ENCODE measurements at places on chromosomes 6 and 20.
A peak's percentile ranks its signal among the peaks of the same experiment; 100 is the strongest.

- DNase-seq: no peak
Measured at GRCh38 chr20:63117661-63118302, 98.1 kb downstream of the YTHDF1 start.

DNA sequence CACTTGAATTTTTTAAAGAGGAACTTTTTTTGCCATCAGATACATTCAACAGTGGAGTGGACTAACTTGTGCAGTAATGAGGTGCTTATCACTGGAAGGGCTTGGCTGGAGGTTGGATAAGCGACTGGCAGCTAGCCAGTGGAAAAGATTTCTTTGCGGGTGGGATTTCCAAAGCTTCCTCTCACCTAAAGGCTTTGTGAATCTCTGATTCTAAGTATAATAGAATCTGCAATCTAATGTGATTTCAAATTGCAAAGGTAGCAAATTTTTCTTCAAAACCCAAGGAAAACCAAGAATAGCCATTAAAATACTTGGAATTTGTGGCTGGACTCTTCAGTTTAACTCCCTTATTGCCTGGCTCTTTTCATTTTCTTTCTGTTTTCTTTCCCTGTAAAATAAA, 460.4 kb upstream of the MARCKS start:
- DNase-seq: no peak

DNA sequence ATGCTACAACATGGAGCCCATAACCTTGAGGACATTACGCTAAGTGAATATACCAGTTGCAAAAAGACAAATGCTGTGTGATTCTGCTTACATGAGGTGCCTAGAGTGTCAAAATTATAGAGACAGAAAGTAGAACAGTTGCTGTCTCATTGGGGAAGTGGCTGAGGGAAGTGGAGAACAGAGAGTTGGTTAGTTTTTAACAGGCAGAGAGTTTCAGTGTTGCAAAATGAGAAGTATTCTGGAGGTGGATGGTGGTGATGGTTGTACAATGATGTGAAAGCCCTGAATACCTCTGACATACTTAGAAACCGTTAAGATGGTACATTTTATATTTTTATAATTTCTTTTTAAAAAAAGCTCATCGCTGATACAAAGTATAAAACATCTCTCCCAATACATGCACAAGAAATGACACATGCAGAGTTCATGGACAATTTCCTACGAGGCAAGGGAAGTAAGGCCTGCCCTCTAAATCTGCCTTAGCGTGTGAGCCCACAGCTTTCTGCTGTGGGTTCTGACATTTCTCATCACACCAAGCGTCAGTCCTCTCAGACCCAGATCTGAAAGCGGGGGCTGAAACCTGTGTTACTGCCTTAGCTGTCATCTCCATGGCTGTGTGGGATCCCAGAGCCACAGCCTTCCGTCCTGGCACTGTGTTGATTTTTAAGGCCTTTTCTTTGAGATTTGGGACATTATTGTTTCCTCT, 126.0 kb downstream of the RNASET2 start:
- DNase-seq: no peak

DNA sequence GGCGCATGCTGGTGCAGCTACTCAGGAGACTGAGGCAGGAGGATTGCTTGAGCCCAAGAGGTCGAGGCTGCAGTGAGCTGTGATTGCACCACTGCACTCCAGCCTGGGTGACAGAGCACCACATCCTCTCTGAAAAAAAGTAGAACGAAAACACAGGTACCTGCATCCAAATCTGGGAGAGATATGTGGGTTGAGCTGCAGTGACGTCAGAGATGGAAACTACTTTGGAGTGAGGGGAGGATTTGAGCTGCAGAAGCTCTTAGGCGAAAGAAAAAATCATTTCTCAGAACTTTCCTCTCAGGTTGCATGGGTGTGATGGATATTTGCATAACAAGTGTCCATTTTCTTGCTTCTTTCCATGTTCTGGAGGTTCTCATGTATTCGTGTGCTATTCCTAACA, 4.0 kb upstream of the TULP1 start:
- no peak for DNase-seq

- DNase-seq: no peak
Measured at GRCh38 chr20:49619113-49620048, 51.4 kb upstream of the PTGIS start.

DNA sequence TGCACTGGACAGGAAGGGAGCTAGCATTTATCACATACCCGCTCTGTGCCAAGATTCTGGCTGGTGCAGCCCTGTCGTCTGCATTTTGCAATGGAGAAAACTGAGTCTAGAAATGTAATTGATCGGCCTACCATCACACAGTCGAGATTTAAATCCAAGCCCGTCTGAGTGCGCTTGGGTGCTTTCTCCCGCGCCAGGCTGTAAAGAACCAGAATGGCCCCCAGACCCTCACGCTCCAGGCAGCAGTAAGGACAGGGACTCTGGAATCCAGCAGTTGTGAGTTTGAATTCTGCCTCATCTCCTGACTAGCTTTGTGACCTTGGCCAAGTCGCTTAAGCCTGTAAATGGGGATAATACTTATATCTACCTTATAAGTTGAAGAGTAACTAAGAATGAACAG, 10.8 kb downstream of the DYNLRB1 start:
- no peak for DNase-seq

DNA sequence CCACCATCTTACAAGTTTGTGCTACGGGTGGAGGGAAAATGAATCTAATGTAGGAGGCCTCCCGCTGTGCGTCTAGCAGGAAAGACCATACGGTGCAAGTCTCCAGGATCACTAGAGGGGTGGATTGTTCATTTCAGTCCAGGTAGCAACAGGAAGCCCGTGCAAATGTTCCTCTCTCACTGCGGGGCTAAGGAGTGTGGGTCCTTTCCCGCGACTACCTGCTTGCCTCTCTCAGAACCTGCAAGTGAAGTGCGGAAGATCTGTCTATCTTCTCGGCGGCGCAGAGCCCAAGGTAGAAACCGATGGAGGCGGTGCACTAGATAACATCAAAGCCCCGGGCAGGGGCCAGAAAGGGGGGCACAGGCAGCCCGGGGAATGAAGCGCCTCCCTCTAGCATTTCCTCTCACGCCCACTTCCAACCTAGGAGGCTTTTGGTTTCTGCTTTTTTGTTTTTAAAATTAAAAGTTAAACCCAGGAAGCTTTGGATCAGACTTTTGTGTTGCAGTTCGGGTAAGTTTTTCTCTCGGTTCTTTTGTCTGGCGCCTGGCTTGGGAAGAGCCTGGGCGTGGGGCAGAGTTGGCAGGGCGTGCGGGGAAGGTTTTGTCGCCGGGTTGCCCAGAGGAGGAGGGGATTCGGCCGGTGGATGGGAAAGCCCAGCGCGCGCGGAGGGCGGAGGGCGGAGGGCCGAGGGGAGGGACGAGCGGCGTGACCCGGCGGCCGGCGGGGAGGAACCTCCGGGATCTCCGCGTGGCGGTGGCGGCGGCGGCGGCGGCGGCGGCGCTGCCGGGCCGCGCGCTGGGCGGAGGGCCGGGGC, 3.5 kb upstream of the HIVEP1 start:
- DNase-seq: peak; percentile 58

GRCh38 chr6:105459049-105459448, 56.2 kb upstream of the PREP start:
- no peak for DNase-seq

DNA sequence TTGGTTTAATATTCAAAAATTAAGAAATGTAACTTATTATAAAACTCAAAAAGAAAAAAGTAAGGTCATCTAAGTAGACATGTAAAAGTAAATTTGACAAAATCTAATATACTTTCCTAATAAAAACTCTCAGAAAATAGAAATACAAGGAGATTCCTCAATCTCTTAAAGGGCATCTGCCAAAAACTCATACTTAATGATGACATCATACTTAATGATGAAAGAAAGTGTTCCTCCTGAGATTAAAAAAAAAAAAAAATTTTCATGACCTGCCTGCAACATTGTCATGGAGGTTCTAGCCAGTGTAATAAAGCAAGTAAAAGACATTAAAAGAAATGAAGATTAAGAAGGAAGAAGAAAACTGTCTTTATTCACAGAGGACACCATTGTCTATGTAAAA, 325.7 kb upstream of the BTBD3 start:
- no peak for DNase-seq

GRCh38 chr6:41098366-41098765, 25.6 kb downstream of the NFYA start:
- DNase-seq: no peak

- DNase-seq: no peak
Measured at GRCh38 chr20:5552154-5552553, 198.0 kb upstream of the SHLD1 start.

DNA sequence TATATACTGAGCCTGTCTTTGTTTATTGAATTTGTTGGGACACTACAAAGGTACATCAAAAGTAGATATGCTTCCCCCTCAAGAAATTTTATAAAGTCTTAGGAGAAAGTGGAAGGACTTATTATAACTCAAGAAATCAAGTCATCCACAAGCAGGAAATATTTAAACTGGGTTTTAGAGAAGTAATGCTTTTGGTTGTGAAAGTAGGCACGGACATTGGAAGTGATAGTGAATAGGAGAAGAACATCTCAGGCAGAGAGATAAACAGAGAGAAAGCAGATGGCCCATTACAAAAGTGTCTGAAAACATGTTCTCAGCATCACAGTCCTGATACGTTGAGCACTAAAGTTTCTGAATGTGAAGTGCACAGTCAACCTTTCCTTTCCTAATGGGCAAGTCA, 415.6 kb upstream of the RNF217 start:
- DNase-seq: no peak

DNA sequence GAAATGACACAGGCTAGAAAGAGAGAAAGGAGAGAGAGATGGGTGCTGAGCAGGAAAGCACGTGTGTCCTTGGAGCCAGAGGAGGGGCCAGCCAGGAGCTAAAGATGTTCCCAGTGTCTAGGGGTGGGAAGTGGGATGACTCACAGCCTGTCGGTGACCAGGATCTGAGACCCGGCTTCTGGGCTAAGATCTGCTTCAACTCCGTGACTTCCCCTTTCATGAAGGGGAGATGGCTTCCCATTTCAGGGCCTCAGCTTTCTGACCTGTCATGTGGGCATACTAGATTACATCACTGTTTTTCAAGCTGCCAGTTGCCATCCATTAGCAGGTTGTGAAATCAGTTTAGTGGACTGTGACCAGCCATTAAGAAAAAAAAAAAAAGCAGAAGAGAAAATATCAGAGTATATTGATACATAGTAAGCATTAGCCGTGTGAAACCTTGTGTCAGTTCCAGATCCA, 5.4 kb downstream of the TGM3 start:
- no peak for DNase-seq

DNA sequence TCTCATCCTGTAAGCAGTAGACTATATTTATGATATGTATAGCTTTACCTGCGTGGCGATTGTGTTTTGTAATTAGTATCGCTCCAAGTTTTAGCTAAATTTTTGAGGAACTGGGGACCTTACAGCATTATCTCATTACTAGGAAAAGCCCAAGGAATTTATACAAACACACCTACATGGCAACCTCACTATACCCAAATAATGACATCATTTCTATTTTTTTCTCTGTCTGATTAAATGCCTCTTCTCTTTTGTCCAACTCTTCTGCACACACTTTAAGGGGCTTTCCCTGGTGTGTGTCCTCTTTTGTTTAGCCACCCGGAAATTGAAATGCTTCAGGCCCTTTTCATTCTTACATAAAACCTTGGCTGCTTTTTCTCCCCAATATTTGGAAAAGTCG, 82.9 kb upstream of the EXOC2 start:
- DNase-seq: no peak

GRCh38 chr6:134495203-134495889, 177.4 kb upstream of the SGK1 start:
- no peak for DNase-seq

DNA sequence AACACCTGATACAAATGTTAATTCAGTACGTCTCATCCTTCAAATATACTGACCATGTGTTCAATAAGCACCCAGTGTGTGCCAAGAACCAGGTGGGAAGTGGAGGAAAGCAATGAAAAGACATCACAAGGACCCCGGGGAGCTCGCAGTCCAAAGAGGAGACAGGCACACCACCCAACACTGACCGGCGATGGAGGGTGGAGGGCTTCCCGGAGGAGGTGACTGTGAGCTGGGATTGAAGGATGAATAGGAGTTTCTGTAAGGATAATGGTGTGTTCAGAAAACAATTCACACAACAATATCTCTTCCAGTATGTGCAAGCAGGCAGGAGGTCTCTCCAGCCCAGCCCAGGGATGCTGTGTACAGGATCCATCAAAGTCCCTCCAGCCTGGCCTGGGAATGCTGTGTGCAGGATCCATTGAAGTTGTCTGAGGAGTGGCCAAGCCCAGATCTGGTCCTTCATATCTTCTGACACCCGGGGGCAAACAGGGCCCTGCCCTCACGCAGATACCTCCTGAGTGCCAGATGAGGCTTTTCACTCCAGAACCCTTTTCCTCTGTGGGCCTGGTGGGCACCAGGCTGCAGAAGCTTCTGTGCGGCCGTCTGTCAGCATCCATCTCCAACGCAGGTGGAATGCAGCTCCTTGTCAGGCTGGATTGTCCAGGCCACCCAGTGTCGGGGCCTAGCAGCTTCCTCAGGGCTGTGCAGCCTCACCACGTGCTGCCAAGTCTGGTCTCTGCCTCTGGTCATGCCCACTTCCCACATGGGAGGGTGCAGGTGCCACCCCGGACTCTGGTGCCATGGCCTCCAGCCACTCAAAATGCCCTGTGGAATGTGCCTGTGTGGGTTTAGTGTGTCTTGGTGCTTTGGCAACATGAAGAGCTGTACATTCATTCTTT, 36.3 kb downstream of the DLL1 start:
- no peak for DNase-seq

GRCh38 chr6:12174878-12175277, 115.3 kb upstream of the EDN1 start:
- DNase-seq: no peak

GRCh38 chr20:25039697-25040437, 18.1 kb downstream of the ACSS1 start:
- no peak for DNase-seq

GRCh38 chr20:51760905-51761546, 7.2 kb downstream of the ATP9A start:
- no peak for DNase-seq
